ENCODE measurements at places on chromosomes 3 and 15. TPM values are rescaled to one million over a fixed set of nuclear protein-coding genes. Genes with fewer than 3 reads are reported as not detected.

The GOLGA8S gene
- total RNA-seq = not detected

The GHSR gene
- not detected for total RNA-seq

The ATP8B4 gene
- not detected for total RNA-seq

The BCL2A1 gene
- not detected for total RNA-seq

The PATL2 gene
- total RNA-seq = not detected

The CEP97 gene
- total RNA-seq = 25.1 TPM

The CADPS gene
- total RNA-seq = 265 TPM

The ARGFX gene
- not detected for total RNA-seq

DNA sequence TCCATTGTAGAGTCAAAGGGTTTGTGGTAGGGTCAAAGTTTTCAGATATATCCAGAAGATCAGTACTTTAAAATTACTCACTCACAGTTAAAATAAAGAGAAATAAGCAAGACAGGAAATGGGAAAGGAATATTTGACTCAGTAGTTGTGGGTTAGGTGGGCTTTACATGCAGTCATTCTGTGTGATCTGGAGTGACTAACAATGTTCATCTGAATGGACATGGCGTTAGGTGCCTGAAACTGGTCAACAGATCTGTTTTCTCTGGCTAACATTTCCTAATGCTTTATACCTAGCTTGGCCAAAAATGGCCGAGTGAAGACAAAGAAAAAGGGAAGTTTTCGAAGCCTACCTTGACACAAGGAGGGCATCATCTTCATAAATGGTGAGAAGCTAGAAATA, 133.4 kb upstream of the SATB1 start:
- no peak for DNase-seq

DNA sequence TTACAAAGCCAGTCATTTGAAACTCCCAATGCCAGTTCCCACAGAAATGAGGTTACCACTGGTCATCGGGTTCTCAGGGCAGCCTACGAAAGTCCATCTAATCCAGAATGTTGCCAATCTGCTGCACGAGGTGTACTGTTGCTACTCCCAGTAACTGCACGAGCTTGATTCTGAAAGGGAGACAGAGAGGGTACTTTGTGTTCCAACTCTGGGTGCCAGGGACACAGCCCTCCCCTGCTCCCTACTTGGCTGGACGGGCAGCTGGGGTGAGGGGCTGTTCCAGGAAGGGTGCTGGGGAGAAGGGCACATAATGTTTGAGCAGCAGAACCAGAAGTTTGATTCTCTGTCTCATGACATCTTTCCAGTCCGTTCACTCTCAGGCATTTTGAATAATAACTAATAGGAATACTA, 27.1 kb upstream of the OSBPL11 start:
- DNase-seq = no peak

DNA sequence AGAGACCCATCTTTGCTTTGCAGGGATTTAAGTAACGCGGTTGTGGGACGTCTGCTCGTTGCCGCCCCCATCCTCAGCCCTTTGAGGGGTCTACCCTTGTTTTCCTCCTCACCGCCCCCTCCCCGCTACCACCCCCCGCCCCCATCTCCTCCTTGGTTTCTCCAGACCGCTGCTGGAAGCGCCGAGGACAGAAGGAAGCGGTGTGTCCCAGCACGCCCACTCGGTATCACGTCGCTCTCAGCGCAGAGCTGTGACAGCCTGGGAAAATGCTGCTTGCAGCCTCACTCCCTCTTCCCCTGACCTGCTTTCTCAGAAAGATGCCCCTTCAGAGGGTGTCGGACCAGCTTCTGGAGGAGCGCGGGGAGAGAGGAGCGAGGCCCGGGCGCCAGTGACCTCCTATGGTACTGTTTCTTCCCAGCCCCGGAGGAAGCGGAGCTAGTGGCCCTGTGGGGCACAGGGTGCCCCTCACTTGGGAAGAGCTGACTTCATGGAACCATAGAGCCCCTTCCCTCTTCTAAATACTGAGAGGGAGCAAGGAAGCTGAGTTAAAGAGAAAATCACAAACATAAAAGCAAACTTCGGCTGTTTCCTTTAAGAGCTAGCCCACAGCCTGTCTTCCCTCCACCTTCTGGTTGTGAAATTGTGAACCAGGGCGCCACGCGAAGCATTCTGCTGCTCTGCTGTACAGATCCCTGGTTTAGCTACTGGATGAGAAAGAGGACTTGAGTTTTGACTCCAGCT, 698 bp downstream of the IL1RAP start:
- peak; percentile 34 for DNase-seq

GRCh38 chr3:183018421-183019192, 38.3 kb upstream of the DCUN1D1 start:
- DNase-seq = no peak

DNA sequence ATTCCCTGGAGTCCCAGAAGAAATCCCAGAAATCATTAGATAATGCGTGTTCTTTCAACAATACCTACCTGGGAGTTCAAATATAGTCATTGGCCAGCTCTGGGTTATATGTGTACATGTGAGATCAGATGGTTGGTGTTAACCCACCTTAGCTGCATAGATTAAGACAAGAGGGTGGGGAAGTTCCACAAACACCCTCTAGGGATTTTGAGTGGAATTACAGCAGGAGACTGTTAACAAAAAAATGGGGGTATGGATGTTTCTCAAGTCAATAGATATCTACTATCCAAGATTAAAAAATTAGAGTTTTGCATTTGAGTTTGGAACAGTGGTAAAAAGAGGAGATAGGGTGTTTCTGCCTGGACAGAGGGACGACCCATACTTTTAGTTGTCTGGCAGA, 282.5 kb upstream of the CNTN3 start:
- no peak for DNase-seq

GRCh38 chr3:53709860-53710674, 136.2 kb downstream of the CHDH start:
- DNase-seq = peak; percentile 83

GRCh38 chr3:133958071-133958805, 62.6 kb upstream of the RAB6B start:
- DNase-seq = no peak

- no peak for DNase-seq
Measured at GRCh38 chr3:43644443-43644842, 22.6 kb upstream of the ANO10 start.

- DNase-seq = no peak
Measured at GRCh38 chr3:55185380-55185779, 257.5 kb upstream of the LRTM1 start.
